ENCODE measurements at places on chromosomes 4 and X.

DNA sequence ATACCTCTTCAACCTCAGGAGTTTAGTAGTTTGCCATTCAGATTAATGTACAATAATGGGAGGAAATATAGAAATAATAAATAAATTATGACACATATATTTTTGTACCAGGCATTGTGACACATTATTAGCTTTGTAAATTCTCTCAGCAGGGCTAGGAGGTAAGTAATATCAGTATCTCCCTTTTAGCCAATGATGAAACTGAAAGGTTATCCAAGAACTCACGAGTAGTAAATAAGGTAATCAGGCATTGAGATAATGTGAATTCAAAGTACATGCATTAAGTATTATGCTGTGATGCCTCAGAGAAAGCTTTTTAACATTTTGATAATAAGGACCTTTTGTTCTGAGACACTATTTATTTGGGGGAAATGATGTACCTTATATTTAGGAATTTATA is 5.3 kb upstream of the ARAP2 start:
- no peak for DNase-seq

- no peak for DNase-seq
These were observed 101.9 kb upstream of the SFRP2 start for GRCh38 chr4:153890761-153891160.

DNA sequence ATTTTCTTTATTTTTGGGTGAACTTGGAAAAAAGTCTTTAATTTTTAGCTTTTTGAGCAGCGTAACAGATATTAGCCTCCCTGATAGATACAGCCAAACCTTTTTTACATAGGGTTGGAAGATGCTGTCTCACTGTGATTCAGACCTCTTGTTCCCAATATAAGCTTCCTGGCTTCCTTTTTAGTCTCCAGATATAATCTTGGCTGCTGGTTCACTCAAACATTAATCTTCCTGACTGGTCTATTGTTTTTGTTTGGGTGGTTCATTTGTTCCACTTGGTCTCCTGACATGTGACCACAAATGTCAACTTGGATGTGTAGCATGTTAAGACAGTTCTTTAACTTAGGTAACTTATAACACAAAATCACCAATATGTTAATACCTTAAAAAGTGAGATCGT is 23.0 kb downstream of the RPA4 start:
- DNase-seq: no peak

DNA sequence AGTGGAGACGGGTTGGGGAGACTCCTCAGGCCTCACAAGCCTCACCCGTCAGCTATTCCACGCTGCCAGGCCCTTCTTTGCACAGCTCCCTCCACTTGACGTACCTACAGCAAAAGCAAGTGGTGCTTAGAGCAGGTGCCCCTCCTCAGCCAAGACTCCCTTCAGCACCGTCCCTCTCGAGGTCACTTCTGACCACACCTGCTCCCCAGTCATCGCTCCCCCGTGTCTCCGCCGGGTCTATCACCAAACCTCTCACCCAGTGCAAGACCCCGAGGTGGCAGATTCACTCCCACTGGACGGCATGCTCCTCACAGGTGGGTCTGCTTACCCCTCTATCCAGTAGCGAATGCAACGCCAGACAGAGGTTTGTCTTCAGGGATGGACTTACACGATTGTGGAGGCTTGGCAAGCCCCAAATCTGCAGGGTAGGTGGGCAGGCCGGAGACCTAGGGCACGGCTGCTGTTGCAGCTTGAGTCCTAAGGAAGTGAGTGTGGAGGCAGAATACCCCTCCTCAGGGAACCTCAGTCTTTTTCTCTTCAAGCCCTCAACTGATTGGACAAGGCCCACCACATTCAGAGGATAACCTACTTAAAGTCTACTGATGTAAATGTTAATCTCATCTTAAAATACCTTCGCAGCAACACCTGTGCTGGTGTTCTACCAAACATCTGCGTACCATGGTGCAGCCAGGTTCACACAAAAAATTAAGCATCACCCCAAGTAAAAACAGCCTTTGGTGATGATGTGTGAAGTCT is 14.5 kb upstream of the HELT start:
- DNase-seq: no peak

GRCh38 chr4:3605491-3605890 is 73.3 kb upstream of the LRPAP1 start:
- no peak for DNase-seq

GRCh38 chrX:153564047-153564606 is 34.8 kb downstream of the CCNQ start:
- DNase-seq: no peak

GRCh38 chrX:20481632-20482031 is 214.9 kb upstream of the RPS6KA3 start:
- no peak for DNase-seq

- no peak for DNase-seq
These were observed 162.8 kb downstream of the ARHGAP24 start for GRCh38 chr4:85637778-85638177.

DNA sequence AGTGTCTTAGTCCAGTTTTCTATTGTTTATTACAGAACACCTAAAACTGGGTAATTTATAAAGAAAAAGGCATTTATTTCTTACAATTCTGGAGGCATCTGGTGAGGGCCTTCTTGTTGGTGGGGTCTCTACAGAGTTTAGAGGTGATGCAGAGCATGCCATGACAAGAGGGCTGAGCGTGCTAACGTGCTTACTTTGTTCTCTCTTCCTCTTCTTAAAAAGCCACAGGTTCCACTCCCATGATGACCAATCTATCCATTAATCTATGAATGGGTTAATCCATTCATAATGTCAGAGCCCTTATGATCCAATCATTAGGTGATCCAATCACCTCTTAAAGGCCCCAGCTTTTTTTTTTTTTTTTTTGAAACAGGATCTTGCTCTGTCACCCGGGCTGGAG is 291.5 kb upstream of the GALNTL6 start:
- DNase-seq: no peak

DNA sequence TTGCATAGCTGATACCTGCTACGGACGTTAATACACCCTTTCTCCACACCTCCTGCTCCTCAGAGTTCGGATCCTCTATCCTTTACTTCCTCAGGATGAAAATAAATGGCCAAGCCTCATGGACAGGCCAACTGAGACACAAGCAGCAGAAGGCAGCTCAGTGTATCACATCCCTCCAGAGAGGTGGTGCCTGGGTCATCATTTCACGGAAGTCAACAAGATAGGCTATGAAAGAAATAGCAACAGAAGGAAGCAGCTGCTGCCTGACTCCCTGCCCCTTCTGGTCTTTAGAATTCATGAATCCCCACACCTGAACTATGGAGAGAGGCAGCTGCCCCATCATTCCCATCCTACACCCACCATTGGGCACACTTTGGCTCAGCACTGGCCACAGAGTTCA is 267.1 kb upstream of the ETNPPL start:
- no peak for DNase-seq

DNA sequence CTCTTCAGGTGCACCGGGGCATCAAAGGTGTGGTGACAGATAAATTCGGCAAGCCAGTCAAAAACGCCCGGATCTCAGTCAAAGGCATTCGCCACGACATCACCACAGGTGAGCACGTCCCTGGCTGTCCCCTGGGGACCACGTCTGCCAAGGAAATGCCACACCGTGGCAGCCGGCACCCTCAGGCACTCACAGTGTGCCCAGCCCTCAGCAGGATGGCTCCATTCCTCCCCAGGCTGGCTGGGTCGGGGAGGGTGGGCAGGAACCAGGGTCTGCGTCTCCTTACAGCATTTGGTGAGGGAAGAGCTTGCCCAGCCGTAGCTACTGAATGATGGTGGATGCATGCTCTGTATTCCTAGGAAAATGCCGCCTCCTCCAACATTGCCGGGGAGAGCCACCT is 25.9 kb downstream of the CPZ start:
- no peak for DNase-seq

- no peak for DNase-seq
These were observed 6.2 kb downstream of the PRR32 start for GRCh38 chrX:126825566-126826193.
